Activated CD8-positive, alpha-beta memory T cell treated with anti-CD3 and anti-CD28 coated beads for 24 hours (primary cell): ENCODE measurements at places on chromosomes 16 and 17.

- DNase-seq, result no peak
These were observed 692.5 kb downstream of the WWOX start for GRCh38 chr16:78791926-78792325.

DNA sequence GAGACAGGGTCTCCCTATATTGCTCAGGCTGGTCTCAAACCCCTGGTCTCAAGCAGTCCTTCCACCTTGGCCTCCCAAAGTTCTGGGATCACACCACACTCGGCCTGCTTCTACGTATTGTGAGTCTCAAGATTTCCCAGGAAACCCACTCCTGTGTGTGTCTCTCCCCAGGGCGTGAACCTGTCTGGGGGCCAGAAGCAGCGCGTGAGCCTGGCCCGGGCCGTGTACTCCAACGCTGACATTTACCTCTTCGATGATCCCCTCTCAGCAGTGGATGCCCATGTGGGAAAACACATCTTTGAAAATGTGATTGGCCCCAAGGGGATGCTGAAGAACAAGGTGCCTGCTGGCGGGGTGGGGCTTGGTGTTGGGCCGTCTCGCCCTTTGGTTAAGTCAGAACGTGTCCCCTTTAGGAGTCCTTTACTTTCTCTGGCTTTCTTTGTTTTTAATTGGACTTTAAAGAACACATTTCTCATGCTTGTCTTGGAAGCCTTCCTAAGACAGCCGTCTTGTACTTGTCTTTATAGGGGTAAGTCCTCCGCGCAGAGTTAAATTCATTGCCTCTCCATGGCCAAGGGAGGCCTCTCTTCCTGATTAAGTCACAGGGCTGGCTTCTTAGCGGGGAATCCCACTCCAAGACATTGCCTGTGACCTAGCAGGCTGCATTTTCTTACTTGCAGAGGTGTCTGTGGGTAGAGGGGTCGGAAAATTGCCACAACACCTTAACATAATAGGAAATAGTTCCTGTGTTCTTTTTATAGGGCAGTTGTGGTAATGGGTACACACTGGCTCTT, 136.4 kb downstream of the ABCC6 start:
- DNase-seq, result no peak

DNA sequence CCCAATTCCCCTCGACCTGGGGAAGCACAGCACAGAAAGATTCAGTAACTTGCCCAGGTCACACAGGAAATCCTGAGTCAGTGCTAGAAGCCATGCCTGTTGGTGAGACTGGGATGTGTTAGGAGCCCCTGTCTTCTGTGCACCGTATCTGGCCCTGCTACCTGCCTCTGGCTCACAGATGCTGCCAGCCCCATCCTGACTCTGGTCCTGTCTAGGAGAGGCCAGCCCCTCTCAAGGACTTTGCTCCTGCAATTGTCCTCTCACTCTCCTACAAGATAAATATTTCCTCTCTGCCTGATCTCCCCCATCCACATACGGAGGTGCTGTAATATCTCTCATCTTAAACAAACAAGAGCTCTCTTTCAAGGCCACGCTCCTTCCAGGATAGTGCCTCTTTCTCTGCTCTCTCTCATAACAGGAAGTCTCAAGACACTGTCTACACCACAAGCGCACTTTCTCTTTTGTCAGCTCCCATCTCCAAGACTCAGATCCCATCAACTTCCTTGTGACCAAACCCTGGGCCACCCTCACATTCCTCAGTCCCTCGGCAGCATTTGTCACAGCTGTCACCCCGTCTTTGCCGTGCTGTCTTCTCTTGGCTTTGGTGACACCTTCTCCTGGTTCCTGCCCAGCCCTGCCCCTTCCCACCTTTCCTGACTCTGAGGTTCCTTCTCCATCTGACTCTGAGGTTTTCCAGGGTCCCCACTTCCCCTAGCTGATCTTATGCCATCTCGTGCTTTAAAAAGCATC, 1.9 kb downstream of the SLC13A2 start:
- DNase-seq, result no peak

GRCh38 chr16:54277845-54278703, 8.5 kb downstream of the IRX3 start:
- no peak for DNase-seq

DNA sequence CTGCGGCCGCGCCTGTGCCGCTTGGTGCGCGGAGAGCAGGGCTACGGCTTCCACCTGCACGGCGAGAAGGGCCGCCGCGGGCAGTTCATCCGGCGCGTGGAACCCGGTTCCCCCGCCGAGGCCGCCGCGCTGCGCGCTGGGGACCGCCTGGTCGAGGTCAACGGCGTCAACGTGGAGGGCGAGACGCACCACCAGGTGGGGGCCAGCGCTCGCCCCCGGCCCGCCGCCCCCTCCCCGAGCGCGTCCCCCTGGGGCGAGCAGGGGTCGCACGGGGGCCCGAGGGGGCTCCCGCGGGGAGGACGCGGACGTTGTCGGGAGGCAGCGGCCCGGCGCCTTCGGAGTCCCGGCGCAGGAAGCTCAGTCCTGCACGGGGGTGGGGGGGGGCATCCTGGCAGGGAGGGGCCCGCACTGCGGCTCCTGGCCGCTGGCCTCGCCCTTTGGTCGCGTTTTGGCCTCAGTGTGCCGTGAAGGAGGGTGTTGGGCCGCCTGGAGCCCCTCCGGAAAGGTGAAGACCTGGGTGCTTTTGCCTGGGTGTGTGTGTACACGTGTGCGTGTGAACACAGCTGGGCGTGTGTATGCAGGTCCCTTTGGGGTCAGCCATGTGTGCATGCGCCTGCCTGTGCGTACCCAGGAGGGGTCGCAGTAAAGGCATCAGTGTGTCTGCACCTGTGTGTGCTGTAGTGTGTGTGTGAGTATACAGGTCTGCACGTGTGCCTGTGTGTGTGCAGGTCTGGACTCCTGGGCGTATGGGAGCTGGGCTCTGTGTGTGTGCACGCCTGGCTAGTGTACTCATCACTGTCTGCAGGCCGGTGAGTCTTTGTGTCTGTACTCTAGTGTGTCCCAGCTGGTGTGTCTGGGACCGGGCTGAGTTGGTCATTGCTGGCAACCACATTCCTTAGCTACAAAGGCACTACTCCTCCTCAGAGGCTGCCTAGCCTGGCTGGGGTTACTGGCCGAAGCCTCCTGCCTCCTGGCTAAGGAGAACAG, 615 bp downstream of the NHERF2 start:
- DNase-seq, result peak; percentile 72

GRCh38 chr17:60395508-60396065, 3.7 kb upstream of the USP32 start:
- DNase-seq, result no peak

DNA sequence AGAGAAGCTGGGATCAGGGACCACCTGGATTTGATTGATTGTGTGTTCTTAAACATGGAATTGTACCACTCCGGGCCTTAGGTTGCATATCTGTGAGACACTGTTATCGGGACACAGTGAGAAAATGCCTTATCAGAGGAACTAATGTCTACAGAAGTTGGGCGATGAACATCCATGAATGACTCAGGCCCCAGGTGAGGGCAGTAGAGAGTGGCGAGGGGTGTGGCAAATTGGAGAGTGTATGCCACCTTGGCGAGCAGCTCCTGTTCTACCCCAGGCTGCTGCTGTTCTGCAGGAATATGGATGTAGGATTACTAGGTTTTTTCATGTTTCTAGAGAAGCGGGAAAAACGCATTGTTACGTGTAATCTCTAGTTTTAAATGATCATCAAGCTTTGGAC, 38.8 kb downstream of the CLEC16A start:
- DNase-seq, result no peak

DNA sequence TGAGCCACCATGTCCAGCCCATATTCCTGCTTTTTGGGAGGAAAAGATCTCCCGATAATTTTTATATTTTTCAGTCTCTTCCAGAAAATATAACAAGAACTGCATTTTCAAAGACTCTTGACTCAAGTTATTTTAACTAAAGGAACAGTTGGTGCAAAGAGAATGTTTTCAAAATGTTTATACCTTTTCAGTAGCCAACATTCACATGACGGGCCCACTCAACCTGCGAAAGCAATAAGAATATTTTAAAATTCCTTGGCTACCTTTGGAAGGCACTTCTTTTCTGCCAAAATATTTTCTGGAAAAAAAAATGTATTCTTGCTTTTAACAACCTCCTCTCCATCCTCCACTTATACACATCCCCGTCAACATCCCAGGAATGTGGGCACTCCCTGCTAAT, 140.3 kb downstream of the ZNF18 start:
- no peak for DNase-seq

GRCh38 chr16:63945806-63946205, 1176.1 kb downstream of the CDH11 start:
- no peak for DNase-seq

DNA sequence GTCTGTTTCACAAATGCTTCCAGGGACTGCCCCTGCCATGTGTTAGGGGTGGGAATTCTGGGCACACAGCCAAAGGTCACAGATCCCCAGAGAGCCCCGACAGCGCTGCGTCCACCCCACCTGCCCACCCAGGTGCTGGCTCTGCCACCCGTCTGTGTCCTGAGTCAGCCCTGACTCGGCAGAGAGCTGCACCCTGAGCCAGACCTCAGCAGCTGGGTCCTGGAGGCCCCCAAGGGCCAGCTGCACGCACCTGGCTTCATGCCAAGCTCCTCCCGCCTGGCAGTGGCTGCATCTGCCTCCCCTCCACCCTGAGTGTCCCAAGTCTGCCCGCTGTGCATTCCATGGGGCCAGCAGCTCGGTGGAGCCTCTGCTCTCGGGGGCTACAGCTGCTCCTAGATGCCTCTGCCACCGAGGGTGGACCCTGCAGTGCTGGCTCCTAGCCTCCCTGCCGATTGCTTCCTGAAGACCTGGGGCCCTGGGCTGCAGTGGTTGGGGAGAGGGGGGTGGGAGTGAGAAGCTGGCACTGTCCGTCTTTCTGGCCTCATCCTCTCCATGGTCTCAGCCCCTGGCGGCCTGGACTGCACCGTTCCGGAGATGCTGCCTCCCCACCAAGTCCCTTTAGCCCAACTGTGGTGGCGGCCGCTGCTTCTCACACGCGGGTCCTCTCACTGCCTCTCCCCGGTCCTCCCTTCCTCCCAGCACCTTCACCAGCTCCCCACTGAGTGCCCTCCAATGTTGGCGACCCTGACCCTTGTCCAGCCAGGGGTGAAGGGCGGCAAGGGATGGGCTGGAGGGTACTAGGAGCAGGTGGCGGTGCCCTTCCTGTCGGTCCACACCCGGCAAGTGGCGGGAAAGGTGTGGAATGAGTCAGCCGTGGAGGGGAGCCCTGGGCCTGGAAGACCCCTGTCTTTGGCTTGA, 3.0 kb downstream of the SECTM1 start:
- DNase-seq, result no peak

DNA sequence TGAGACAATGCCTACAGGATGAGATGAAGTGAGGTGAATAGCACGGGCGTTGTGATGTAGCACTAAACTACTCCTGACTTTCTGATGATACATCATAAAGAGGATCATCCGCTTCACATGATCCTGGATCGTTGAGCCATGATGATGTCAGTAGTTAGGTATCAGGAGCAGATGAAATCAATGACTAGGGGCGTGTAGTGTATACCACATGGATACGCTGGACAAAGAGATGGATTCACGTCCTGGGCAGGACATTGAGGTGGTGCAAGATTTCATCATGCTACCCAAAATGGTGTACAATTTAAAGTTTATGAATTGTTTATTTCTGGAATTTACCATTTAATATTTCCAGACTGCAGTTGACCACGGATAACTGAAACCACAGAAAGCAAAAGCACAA, 156.6 kb downstream of the ANKFN1 start:
- no peak for DNase-seq

DNA sequence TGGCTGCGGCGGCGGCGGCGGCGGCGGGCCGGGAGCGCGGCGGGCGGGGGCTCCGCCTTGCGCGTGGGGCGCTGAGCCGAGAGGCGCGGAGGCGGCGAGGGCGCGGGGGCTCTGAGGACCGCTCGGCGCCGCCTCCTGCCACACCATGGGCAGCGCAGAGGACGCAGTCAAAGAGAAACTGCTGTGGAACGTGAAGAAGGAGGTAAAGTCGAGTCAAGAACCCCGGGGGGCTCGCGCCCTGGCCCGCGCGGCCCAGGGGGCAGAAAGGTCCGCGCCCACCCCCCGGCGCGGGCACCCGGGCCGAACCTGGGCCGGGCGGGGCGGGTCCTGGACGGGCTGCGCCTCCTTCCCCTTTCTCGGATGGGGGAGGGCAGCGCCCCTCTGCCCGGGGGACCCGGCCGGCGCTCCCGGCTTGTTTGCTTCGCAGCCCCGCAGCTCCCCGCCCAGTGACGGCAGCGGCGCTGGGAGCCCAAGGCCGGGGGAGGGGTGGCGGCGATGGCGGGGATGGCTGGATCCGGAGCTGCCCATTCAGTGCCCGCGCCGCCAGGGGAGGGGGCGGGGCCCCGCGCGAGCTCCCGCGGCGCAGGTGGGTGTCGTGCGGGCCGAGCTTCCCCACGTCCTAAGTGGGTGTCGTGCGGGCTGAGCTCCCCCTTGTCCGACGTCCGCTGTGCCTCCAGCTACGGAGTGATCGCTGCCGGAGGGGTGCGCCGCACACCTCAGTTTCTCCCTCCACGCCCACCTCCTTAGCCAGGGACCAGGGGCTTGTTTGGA, 428 bp downstream of the SGSM2 start:
- DNase-seq, result peak; percentile 80

GRCh38 chr17:53516636-53517035, 306.1 kb upstream of the KIF2B start:
- DNase-seq, result no peak

GRCh38 chr16:69932691-69933392, 18.3 kb upstream of the CLEC18A start:
- no peak for DNase-seq

GRCh38 chr16:5005916-5006315, 27.8 kb downstream of the NAGPA start:
- no peak for DNase-seq

DNA sequence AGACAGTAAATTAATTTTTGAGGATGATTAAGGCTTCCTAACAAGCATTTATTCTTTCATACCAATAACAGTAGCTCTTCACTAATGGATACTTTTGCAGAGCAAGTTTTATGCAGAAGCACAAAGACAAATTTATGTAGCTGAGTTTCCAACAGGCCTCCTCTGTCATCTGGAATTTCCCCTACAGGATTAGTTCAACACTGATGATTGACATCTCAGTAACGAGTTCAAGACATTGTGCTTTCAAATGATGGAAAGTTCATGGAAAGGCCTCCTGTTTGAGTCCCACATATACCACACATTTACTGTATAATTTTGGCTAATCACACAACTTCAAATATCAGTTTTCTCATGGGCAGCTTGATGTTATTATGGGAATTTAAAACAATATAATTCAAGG, 40.6 kb downstream of the ABCA10 start:
- no peak for DNase-seq

- peak; percentile 61 for DNase-seq
These were observed 147.0 kb downstream of the HS3ST4 start for GRCh38 chr16:25838724-25839186.

DNA sequence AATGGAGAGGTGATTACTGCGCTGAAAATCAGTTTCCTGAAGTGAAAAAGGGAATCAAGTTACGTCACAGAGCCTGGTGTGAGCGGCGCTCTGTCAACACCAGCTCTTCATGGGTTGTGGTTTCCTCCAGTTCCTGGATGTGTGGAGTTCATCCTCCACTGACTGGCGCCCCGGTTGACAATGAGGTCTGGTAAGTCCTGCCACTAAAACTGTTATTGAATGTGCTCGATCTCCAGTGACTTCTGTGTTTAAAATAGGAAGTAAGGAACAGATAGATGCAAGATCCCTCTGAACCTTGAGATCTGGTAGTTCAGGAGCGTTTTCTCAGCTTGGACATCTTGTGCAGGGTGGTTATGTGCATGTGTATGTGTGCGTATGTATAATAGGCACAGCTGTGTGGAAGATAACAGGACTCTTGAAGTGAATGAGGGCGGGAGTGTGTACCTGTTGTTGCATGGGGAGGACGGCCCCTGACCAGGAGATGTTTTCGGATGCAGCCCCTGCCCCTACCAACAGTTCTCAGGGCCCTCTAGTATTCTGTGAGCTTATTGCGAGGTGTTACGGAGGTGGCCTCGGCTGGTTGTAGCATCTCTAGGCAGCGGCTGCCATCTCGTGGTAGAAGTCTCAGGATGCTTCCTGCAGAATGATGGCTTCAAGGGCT, 22.0 kb upstream of the GOT2 start:
- peak; percentile 85 for DNase-seq
